Choroid plexus epithelial cell (primary cell): ENCODE measurements at places on chromosomes 6 and 20.

DNA sequence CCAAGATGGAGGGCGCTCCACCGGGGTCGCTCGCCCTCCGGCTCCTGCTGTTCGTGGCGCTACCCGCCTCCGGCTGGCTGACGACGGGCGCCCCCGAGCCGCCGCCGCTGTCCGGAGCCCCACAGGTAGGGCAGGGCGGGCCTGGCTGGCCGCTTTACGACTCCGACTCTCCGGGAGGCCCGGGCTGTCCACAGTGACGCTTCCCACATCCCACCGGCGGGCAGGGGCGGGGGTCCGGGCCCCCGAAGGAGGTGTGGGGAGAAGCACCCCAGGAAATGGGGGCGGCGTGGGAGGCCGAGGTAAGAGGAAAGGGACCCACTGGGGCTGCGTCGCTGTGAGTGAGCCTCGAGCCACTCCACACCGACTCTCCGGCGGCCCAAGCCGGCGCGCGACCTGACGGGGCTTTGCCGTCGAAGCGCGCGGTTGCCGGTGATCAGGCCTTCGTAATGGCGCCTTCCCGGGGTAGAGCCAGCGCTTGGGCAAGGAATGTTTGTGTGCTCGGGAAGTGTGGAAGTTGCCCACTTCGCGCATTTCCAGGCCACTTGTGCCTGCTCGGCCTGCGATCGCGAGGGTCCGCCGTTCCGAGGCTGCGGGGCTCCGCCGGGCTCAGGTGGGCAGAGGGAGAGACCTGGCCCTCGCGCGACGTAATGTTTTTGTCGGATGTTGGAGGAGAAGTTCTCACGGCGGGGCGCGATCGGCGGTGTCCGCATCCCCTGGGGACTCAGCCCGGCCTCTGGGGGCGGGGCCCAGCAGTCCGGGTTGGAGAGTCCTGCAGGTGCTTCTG lies 427 bp downstream of the GINM1 start:
- DNase-seq = peak; percentile 47

GRCh38 chr6:137181891-137182653 lies 8.6 kb upstream of the IL22RA2 start:
- DNase-seq = no peak

DNA sequence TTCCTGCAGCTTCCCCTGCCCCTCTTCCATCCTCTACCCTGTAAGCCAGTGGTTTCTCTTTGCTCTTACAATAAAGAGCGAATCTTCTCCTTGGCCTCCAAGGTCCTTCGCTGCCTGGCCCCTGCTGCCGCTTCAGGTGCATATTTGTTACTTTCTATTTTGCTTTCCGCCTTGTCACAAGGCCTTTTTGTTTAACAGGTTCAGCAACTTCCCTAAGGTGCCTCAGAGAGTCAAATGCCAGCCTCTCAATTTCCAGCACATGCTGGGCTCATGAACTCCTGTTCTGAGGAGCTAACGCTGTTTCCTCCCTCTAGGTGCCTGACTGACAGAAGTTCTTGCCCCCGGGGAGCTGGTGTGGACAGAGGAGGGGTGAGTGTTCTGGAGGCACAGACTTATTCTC lies 42.4 kb upstream of the EPB41L1 start:
- no peak for DNase-seq

- DNase-seq = no peak
Observed at GRCh38 chr20:10063482-10063881, 28.7 kb downstream of the ANKEF1 start.

DNA sequence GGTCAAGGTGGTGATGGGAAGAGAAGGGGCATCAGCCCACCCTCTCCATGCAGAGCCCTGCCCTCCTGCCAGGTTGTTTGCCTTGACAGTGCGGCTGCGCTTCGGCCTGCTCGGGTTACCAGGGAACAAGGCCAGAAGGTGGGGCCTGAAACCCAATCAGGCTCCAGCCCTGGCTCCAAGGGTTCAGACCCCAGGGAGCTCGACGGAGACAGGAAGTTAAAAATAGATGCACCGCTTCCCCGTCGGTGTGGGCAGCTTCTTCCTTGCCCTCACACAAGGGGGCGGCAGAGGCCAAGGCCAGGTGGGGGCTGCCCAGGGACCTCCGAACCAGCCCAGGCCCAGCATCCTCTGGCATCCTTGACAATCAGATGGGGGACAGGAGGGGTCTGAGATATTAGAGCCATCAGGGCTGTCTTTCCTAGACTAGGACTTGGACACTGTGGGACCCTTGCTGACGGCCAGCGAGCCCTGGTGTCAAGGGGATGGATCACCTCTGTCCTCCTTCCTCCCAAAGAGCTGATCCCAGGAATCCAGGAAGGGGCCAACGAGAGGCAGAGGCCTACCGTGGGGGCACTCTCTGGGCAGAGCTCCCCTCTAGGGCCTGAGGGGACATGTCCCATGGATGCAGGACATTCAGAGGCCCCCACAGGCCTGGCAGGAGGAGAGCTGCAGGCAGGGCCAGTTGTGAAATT lies 65.2 kb downstream of the RIPOR3 start:
- DNase-seq = peak; percentile 66

- no peak for DNase-seq
Observed at GRCh38 chr20:64069209-64069613, 6.2 kb downstream of the TCEA2 start.

- no peak for DNase-seq
Observed at GRCh38 chr20:6683021-6683977, 84.2 kb upstream of the BMP2 start.

- DNase-seq = no peak
Observed at GRCh38 chr6:116562019-116562403, 8.5 kb downstream of the CALHM4 start.
